ENCODE measurements at places on chromosomes 5 and 9. TPM values are rescaled to one million over a fixed set of nuclear protein-coding genes. Genes with fewer than 3 reads are reported as not detected.

The MAPK9 gene
- 23.2 TPM for total RNA-seq

The SCGB3A1 gene
- not detected for total RNA-seq

The PRUNE2 gene
- 135 TPM for total RNA-seq

The MTREX gene
- 85.6 TPM for total RNA-seq

The TPRN gene
- total RNA-seq: 9.5 TPM

The TMEM215 gene
- total RNA-seq: not detected

The SLC36A1 gene
- total RNA-seq: 8.1 TPM

The NR6A1 gene
- 0.39 TPM for total RNA-seq

The DYNC2I2 gene
- 43.4 TPM for total RNA-seq

The C9orf152 gene
- not detected for total RNA-seq

The GPR150 gene
- 0.40 TPM for total RNA-seq

The CAMK4 gene
- 1.8 TPM for total RNA-seq

The MSX2 gene
- 3.8 TPM for total RNA-seq

The BOD1 gene
- total RNA-seq: 80.5 TPM

The SETD9 gene
- total RNA-seq: 6.7 TPM

The TIGD6 gene
- total RNA-seq: 8.9 TPM

The EQTN gene
- total RNA-seq: not detected

The SMIM33 gene
- not detected for total RNA-seq

The PCDH12 gene
- total RNA-seq: 0.46 TPM

The ALDH7A1 gene
- 37.1 TPM for total RNA-seq

The SAXO1 gene
- under 0.01 TPM for total RNA-seq

The SLC4A9 gene
- total RNA-seq: 0.07 TPM

The PDCD1LG2 gene
- total RNA-seq: 22.8 TPM

The NR2F1 gene
- 10.2 TPM for total RNA-seq

The ITK gene
- not detected for total RNA-seq

The SLC36A3 gene
- total RNA-seq: not detected
